ENCODE measurements at places on chromosomes 7 and 10.

- H3K27ac ChIP-seq, result no peak overlapping the region
- H3K27me3 ChIP-seq, result no peaks in the 10 kb centered on the region
- H3K36me3 ChIP-seq, result peaks cover 7% of the 10 kb centered on the region
- no peak for DNase-seq
- H3K4me1 ChIP-seq, result no peaks in the 10 kb centered on the region
Observed at GRCh38 chr10:73205081-73205480, 37.2 kb downstream of the FAM149B1 start.

GRCh38 chr7:99539213-99539811, 12.6 kb downstream of the FAM200A start:
- no peak overlapping the region for H3K27ac ChIP-seq
- no peaks in the 10 kb centered on the region for H3K4me1 ChIP-seq
- peaks cover 15% of the 10 kb centered on the region for H3K36me3 ChIP-seq
- no peak overlapping the region for H3K4me3 ChIP-seq
- no peaks in the 10 kb centered on the region for H3K27me3 ChIP-seq
- no peak for DNase-seq

GRCh38 chr10:5683065-5683464, 1.6 kb upstream of the TASOR2 start:
- no peak overlapping the region for H3K4me3 ChIP-seq
- H3K27me3 ChIP-seq, result no peaks in the 10 kb centered on the region
- no peak for DNase-seq
- peaks cover 9% of the 10 kb centered on the region for H3K4me1 ChIP-seq
- H3K27ac ChIP-seq, result no peak overlapping the region

GRCh38 chr7:157980774-157981173, 606.8 kb downstream of the PTPRN2 start:
- no peaks in the 10 kb centered on the region for H3K27me3 ChIP-seq
- DNase-seq, result no peak
- no peak overlapping the region for H3K27ac ChIP-seq
- peaks cover 8% of the 10 kb centered on the region for H3K4me1 ChIP-seq
- no peak overlapping the region for H3K4me3 ChIP-seq

DNA sequence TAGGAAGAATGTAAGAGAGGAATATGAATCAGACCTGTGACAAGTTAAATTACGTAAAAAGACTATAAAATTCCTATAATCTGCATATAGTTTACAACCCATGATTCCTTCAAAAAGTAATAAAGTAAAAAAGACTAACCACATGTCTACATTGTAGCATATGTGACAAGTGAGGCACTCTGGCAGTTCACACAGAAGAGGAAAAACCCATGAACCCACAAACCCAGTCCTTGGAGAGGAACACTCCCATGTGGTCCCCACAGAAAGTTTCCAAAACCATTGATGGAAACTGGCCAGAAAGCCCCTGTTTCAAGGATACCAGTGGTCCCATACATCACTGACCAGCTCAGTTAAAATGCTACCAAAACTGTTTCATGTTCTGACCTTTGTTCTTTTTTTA, 15.7 kb downstream of the KDM7A start:
- H3K36me3 ChIP-seq, result no peaks in the 10 kb centered on the region
- peak overlapping the region; percentile 72 for H3K27ac ChIP-seq
- no peak overlapping the region for H3K4me3 ChIP-seq
- DNase-seq, result no peak
- peaks cover 20% of the 10 kb centered on the region for H3K4me1 ChIP-seq
- no peaks in the 10 kb centered on the region for H3K27me3 ChIP-seq

GRCh38 chr7:149494738-149495368, 2.8 kb downstream of the ZNF746 start:
- H3K4me3 ChIP-seq, result no peak overlapping the region
- H3K4me1 ChIP-seq, result peaks cover 12% of the 10 kb centered on the region
- H3K36me3 ChIP-seq, result peaks cover 43% of the 10 kb centered on the region
- no peak for DNase-seq
- H3K27me3 ChIP-seq, result no peaks in the 10 kb centered on the region

GRCh38 chr7:120680985-120681384, 177.0 kb downstream of the TSPAN12 start:
- peaks cover 7% of the 10 kb centered on the region for H3K27me3 ChIP-seq
- no peaks in the 10 kb centered on the region for H3K4me1 ChIP-seq
- DNase-seq, result no peak
- no peaks in the 10 kb centered on the region for H3K36me3 ChIP-seq

DNA sequence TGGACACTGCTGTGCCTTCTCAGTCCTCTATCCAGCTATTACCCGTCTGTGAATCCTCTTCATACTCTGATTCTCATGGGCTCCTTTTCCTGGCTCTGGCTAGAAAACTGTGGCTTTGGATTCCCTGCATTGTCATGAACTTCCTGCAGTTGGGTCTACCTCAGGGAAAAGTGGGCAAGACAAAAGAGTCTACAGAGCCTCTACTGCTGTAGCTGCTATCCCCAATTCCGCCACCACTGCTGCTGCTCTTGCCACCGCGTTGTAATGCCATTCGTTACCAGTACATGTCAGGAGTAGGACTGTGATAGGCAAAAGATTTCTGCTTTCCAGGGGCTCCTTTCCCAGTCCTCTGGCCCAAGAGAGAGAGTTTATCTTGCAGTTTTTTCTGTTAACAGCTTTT, 23.9 kb upstream of the PPP1R17 start:
- H3K36me3 ChIP-seq, result no peaks in the 10 kb centered on the region
- H3K4me1 ChIP-seq, result no peaks in the 10 kb centered on the region
- no peak overlapping the region for H3K4me3 ChIP-seq
- no peak for DNase-seq

GRCh38 chr7:35015346-35015859, 21.9 kb downstream of the DPY19L1 start:
- DNase-seq, result no peak
- peaks cover 44% of the 10 kb centered on the region for H3K36me3 ChIP-seq
- no peak overlapping the region for H3K4me3 ChIP-seq
- H3K27ac ChIP-seq, result no peak overlapping the region

GRCh38 chr7:103593691-103594090, 147.7 kb upstream of the SLC26A5 start:
- no peaks in the 10 kb centered on the region for H3K36me3 ChIP-seq
- no peak overlapping the region for H3K27ac ChIP-seq
- no peak overlapping the region for H3K4me3 ChIP-seq
- no peaks in the 10 kb centered on the region for H3K4me1 ChIP-seq

- no peaks in the 10 kb centered on the region for H3K27me3 ChIP-seq
- H3K36me3 ChIP-seq, result no peaks in the 10 kb centered on the region
- no peak overlapping the region for H3K4me3 ChIP-seq
- no peaks in the 10 kb centered on the region for H3K4me1 ChIP-seq
Observed at GRCh38 chr10:104380336-104380735, 26.7 kb downstream of the CFAP58 start.

DNA sequence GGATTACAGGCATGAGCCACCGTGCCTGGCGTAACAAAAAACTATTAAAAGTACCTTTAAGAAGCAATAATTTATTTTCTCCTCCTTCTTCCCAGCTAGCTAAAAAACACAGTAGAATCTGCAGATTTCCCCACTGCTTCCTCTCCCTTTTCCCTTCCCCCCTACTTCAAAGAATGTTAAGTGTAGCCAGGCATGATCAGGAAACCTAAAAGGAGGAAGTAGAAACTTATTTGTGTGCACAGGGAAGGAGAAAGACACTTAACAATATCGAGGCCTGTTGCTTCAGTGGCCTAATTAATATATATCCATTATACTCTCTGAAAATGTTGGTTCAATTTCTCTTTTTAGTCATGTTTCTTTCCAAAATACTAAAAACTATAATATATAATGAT, 127.7 kb downstream of the NRBF2 start:
- peaks cover 8% of the 10 kb centered on the region for H3K36me3 ChIP-seq
- H3K4me3 ChIP-seq, result no peak overlapping the region
- DNase-seq, result no peak
- no peak overlapping the region for H3K27ac ChIP-seq

GRCh38 chr7:130988443-130988842, 254.4 kb upstream of the KLF14 start:
- no peaks in the 10 kb centered on the region for H3K27me3 ChIP-seq
- H3K4me3 ChIP-seq, result no peak overlapping the region
- peak overlapping the region; percentile 3 for H3K27ac ChIP-seq
- H3K36me3 ChIP-seq, result peaks cover 23% of the 10 kb centered on the region

DNA sequence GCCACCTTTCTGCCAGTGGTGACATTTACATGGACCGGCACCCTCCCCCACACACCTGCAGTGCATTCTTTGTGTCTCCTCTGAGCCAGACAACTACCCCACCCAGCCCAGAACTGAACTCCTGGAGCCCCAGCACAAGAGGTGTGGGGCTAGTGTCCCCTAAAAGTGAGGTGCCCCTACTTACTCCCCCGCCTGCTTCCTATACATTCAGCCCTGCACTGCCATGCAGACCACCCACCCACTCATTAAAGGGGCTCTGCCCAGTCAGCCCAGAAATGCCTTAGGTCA, 1.9 kb downstream of the SAP25 start:
- H3K27ac ChIP-seq, result no peak overlapping the region
- no peaks in the 10 kb centered on the region for H3K27me3 ChIP-seq

DNA sequence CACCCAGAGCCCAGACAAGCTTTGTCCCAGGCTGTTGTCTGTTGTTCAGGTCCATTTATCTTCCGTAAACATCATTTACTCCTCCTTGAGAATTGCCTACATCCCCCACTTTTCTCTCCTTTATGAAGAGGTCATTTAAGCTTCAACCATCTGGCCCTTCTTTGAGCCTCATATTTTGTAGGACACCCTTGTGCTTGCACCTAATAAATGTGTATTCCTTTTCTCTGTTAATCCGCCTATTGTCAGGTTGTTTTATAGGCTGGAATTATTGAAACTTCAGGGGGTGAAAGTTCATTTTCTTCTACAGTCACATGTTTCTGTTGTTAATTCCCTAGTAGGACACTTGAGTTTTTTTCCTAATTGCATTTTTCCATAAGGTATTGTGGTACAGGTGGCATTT, 19.6 kb upstream of the CTTNBP2 start:
- H3K4me3 ChIP-seq, result no peak overlapping the region
- no peaks in the 10 kb centered on the region for H3K4me1 ChIP-seq
- no peak for DNase-seq
- no peaks in the 10 kb centered on the region for H3K27me3 ChIP-seq
- no peaks in the 10 kb centered on the region for H3K36me3 ChIP-seq
- no peak overlapping the region for H3K27ac ChIP-seq

GRCh38 chr7:7565746-7566650, 686 bp upstream of the MIOS start:
- peak overlapping the region; percentile 86 for H3K4me3 ChIP-seq
- peaks cover 24% of the 10 kb centered on the region for H3K36me3 ChIP-seq
- H3K27ac ChIP-seq, result peak overlapping the region; percentile 92
- peak; percentile 47 for DNase-seq

DNA sequence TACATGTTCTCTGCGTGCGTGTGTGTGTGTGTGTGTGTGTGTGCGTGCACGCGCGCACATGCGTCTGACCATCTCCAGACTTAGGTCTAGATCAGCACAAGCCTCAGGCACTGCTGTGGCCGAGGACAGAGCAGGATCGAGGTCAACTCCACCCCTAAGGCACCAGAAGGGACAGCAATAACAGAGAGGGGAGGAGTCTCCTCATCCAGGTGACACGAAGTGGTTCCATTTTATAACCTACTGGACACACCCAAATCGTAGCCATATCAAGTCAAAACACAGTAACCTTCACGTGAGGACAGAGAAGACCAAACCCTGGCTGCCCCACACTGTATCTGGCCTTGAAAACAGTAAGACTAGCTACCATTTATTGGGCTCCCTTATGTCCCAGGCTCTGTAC, 224.1 kb downstream of the FGFR2 start:
- no peak overlapping the region for H3K27ac ChIP-seq
- H3K27me3 ChIP-seq, result no peaks in the 10 kb centered on the region
- peaks cover 7% of the 10 kb centered on the region for H3K4me1 ChIP-seq
- no peaks in the 10 kb centered on the region for H3K36me3 ChIP-seq

GRCh38 chr10:12617191-12618175, 268.1 kb downstream of the CAMK1D start:
- no peaks in the 10 kb centered on the region for H3K36me3 ChIP-seq
- no peak overlapping the region for H3K4me3 ChIP-seq
- H3K4me1 ChIP-seq, result no peaks in the 10 kb centered on the region
- H3K27me3 ChIP-seq, result no peaks in the 10 kb centered on the region
